Activated CD4-positive, alpha-beta T cell treated with anti-CD3 and anti-CD28 coated beads, Interleukin-2, amount 50 U/mL, for 48 hours (primary cell): ENCODE measurements at places on chromosomes 3 and 15.

DNA sequence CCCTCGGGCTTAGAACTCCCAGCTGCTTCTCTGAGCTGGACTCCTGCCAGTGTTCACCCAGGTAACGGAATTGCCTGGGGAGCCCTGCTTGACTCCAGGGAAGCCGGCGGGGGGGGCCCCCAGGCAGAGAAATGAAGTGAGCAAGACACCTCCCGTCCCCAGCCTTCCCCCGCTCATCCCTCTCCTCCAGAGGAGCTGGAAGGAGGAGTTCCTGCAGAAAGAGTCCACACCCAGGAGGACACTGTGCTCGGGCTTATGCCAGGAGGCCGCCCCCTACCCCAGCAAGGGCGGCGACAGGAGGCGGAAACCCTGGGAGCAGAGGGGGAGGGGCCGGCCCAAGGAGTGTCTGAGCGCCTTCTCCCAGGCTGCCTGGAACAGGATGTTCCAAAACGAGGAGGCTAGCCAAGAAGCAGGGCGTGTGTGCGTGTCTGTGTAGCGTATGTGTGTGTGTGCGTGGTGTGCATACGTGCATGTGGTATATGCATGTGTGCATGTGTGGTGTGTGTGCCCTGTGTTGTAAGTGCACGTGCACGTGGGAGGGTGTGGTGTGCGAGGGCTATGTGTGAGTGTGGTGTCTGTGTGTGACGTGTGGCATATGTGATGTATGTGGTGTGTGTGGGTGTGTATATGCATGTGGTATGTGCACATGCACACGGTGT, 511.3 kb downstream of the SHQ1 start:
- DNase-seq: no peak

DNA sequence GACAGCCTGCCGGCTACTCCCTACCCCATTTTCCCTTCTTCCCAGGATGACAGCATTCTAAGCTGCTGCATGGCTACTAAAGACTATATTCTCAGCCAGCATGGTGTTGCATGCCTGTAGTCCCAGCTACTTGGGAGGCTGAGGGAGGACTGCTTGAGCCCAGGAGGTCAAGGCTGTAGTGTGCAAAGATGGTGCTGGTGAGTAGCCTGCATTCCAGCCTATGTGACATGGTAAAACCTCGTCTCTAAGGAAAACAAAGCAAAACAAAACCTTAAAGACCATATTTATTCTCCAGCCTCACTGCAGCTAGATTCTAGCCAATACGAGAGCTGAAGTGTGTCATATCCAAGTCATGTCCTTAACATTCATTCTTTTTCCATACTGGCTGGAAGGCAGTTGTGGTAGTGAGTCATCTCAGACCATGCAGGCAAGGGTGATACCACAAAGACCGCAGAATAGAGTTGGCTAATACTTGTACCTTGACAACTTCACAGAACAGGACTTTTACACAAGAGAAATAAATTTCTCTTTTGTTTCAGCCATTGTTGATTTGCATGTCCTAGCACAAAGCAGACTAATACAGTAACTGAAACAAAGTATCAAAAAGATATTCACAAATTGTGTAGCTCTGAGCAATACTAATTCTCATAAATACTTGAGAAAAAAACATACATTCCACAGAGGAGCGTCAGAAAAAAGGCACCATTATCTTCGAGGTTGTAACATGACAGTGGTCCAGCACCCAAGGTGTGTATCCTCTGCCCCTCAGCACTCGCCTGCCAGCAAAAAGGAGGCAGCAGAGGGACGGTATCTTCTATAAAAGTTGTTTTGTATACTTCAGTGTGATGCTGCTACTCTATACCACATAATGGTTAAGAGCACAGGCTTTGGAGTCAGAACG, 14.8 kb downstream of the PBRM1 start:
- DNase-seq: peak; percentile 49

- no peak for DNase-seq
These were observed 44.9 kb upstream of the PARP14 start for GRCh38 chr3:122635789-122636188.

DNA sequence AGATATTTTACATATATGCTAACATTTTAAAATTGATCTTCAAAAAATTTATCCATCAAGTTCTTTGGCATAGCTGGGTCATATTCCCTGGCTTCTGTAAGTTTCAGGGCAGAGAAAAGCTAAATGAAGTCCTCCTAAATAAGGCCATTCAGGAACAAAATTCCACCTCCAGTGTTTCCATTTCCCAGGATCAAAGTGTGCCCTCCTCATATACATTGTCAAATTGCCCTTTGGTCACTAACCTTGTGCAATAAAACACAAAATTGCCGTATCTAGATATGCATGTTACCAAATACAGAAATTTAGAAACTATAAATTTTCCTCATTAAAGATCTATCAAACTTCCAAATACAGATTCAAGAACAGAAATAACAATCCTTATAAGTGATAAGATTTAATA, 10.6 kb downstream of the CEP152 start:
- no peak for DNase-seq

DNA sequence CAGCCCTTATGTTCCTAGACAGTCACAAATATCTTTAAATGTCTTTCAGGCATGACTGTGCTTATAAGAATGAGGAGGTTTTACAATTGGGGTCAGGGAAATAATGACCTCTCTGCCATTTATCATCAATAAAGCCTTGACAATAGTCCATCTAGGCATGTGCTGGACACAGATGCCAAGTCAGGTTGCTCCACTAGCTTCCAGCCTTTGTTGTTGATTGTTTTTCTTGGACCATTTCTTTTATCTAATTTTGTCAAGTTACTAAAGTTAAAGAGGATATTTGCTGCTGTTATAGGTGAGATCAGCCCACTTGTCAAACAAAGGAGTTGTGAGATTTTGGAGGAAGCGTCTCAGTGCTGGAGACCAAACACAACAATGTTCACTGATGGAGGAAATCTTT, 628.0 kb downstream of the ROBO2 start:
- no peak for DNase-seq

DNA sequence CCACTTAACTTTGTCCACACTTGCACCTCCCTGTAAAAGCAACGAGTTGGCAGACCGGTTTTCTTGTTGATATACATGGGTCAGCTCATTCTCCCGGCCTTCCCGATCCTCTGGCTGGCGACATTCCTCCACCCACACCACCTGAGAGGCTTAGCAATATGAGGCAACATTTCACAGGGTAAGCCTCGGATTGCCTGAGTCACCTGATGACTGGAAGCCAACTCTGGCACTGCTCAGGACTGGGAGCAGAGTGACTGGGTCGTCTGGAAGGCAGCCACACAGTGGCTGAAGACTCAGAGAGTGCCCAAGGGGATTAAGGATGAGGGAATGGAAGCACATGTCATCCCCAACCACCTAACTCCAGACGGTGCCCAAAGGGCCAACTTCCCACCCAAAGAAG, 9.8 kb downstream of the HOMER2 start:
- DNase-seq: no peak

- no peak for DNase-seq
These were observed 83.4 kb downstream of the DCLK3 start for GRCh38 chr3:36680952-36681351.

DNA sequence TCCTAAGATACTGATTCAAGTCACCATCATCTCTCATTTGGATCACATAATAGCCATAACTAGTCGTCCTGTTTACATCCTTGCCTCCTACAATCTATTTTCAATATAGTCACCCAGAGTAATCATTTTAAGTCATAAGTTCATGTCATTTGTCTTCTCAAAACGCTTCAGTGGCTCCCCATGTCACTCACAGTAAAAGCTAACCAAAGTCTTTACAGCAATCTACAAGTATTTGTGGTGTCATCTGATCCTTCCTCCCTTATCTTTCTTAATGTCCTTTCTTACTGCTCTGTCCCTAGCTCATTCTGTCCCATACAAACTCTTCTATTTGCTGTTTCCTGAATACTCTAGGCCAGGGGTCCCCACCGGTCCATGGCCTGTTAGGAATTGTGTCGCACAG, 28.8 kb downstream of the GBE1 start:
- DNase-seq: no peak

- peak; percentile 28 for DNase-seq
These were observed 675 bp downstream of the PSMD6 start for GRCh38 chr3:64022451-64023186.

DNA sequence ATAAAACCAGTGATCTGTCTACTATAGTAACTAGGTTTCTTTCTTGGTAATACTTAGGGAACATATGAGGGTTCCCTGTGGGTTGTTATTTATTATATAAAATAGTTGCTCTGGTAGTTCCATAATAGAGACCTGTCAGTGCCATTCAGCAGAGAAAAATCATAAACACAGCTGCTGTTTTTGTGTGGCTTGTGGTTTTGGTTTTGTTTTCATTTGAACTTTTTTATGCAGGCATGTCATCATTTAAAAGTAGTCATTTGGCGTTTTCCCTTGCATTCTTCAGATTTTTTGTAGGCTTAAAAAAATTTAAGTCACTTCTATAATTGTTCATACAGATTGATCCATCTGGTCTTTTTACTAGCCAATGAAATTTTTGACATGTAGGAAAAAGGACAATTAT, 47.9 kb downstream of the PIK3CA start:
- DNase-seq: no peak

- no peak for DNase-seq
These were observed 5.8 kb downstream of the SQOR start for GRCh38 chr15:45640616-45641015.

DNA sequence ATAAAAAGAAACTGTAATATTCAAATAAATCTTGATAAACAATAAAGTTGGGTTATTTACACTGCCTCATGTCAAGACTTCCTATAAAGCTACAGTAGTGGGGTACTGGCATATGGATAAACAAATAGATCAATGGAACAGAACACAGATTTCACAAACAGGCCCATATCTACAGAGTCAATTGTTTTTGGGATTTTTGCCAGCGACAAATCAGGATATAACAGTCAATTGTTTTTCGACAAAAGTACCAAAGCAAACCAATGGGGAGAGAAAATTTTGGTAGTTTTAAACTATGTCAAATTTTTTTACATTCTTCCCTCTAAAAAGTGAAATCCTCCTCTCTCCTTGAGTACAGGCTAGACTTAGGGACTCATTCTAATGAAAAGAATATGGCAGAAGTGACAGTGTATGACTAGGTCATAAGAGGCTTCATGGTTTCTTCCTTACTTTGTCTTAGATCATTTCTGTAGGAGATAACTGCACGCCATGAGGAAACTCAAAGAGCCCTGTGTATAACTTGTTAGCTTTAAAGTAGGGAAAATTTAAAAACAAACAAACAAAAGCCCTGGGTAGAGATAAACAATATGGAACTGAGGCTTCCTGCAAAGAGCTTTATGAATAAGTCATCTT, 16.9 kb downstream of the IP6K1 start:
- no peak for DNase-seq

DNA sequence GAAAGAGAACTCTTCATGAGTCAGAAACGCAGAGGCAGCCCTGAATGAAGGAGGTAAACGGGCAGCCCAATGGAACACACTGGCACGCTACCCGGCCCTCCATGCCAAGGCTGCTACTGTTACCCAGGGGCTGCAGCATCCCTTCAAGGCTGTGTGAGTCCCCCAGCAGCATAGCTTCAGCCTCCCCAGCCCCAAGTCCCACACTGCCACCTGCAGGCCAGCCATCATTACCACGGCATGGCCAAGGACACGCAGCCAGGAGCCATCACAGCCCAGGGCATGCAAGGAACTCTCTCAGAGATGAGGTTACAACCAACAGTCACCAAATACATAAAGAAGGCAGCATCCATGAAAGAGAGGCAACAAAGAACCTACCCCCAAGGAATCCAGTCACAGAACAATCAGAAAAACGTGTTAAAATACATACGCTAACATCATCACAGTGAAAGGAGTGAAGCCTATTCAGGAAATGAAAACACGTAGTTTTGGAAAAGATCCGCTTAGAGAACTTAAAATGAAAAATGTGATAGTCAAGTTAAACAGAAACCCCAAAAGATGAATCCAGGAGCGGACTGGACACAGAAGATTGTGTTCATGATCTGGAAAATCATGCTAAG, 22.4 kb downstream of the PLA2G4F start:
- DNase-seq: peak; percentile 74

- no peak for DNase-seq
These were observed 437.7 kb downstream of the DIPK2A start for GRCh38 chr3:144409319-144409718.

DNA sequence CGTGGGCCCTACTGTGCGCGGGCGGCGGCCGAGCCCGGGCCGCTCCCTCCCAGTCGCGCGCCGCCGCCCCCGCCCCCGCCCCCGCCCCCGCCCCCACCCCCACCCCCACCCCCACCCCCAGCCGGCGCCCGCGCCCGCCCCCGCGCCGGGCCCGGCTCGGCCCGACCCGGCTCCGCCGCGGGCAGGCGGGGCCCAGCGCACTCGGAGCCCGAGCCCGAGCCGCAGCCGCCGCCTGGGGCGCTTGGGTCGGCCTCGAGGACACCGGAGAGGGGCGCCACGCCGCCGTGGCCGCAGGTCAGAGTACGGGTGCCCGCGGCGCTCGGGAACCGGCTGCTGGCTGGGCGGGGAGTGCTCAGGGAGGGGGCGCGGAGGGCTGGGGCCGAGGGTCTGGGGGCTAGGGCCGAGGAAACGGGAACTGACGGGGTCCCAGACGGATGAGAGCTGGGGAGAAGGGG, 1.1 kb upstream of the PPARG start:
- peak; percentile 14 for DNase-seq
